ENCODE measurements at places on chromosomes 5 and 9.

DNA sequence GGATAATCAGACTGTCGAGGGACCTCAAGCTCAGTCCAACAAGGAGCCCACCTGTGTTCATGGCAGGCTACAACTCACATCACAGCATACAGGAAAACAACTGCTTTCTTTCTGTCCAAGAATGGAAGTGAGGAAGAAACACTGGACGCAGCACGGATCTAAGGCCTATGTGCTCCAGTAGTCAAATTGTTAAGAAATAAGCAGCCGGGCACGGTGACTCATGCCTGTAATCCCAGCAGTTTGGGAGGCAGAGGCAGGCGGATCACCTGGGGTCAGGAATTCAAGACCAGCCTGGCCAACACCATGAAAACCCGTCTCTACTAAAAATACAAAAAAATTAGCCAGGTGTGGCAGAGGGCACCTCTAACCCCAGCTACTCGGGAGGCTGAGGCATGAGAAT lies 427.8 kb downstream of the BNC2 start:
- DNase-seq = no peak

GRCh38 chr5:154813736-154814135 lies 36.7 kb downstream of the FAXDC2 start:
- peak; percentile 68 for DNase-seq

DNA sequence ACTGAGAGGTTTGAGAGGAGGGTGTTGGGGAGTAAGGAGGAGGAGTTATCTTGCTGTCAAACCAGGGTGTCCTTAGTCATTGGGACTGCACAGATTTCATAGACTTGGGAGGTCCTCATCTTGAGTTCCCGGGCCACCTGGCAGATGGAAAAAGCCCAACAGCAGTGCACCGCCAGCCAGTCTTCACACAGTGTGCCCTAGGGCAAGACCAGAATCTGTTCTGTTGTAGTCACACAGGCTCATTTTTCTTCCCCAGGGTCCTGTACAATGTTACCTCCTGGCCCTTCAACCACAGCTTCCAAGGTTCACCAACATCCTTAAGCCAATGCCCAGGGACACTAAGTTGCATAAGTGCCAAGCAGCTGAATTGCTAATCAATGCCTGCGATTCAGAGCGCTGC lies 21.0 kb downstream of the PLAC8L1 start:
- no peak for DNase-seq

DNA sequence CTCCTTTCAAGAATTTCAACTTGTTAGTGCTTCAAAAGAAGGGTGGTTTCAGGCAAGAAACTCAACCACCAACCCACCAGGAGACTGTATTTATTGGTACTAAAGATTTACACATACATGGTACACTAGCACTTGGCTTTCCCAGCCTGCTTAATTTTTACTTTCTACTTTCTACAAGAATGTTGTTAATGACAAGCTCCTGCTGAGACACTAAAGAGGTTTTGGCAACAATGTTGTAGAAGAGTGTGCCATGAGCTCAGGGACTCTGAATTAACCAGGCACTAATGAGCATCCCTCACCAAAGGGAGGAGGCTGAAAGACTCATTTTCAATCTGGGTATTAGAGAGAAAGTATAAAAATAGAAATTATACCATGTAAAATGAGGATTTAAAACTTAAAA lies 195.0 kb downstream of the KIAA0825 start:
- DNase-seq = no peak

DNA sequence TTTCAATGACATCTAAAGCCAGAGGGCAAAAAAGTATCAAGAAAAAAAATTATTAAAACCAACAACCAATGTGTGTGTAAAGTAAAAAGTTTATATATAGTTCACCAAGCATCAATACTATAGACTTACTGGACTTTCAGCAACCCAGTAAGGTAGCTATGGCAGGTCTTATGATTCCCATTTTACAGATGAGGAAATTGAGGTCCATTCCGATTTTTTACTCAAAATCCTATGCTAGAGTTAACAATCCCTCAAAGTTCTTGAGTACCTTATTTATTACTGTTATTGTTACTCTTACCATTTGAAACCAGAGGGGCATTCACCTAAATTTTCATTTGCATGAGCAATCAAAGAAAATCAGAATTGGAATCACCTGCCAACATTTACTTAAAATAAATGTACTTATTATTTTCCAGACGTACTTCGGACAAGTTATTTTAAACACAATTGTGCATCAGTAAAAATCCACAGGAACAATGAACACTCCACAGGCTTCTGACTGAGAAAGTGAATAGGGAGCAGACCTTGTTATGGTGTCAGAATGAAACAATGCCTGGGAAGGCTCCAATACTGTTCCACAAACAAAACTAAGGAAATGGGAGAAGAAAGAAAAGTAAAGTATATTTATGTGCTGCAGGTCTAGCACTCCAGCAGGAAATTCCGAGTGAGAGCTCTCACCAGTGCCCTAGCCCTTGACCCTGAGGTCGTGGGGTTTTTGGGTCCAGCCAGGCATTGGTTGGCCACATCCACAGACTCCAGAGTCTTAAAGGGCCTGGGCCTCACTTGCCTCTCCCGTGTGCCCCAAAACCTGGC lies 229.9 kb downstream of the PIK3R1 start:
- no peak for DNase-seq

DNA sequence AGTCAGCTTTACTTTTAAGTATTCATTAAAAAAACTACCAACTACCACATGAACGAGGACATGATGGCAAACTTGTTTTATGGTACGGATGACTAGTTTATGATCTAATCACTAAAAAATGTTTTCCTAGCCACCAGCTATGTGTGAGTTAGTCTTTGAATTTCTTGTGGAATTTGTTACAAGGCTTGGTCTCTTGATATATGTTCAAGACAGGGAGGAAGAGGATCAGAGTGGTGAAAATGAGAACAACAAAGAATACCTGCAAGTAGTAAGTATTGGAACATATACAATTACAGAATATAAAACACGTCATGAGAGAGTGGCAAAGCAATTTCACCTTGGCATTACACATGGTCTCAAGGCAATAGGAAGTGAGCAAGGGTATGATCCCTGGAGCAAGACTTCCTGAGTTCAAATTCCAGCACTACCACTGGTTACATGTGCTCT lies 548.6 kb upstream of the TLE4 start:
- DNase-seq = no peak

DNA sequence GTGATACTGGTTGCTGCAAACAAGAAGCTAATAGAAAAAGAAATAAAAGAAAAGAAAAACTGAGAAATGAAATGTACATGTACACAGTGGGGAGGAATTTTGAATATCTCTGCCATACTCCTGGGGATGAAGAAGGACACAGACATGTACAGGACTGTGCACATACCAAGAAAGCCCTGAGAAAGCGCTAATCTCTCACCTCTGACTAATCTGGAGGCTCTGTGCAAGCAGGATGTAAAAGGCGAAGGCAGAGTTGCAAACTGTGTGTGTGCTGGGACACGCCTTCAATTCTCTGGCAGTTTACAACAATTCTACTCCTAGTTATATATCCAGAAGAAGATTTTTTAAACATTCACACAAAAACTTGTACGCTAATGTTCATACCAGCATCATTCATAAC lies 211.4 kb downstream of the KIAA0825 start:
- DNase-seq = no peak

DNA sequence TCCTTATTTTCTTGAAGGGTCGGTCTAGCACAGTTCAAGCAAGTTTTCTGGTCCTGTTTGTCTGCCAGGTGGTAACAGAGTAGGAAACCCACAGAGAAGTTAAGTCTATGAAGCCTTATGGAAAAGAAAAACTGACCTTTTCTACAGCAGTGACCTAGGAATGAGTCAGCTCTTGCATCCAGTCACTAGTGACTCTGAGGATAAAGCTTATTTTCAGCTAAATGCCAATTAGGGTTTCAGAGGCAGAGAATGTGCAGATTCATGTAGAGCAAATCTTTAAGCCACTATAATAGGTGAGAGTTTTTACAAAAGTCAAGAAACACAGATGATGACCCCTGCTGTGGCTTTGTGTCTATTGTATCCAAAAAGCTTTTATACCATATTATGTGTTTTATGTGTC lies 100.7 kb downstream of the CWC27 start:
- no peak for DNase-seq

GRCh38 chr9:87494970-87495471 lies 2.6 kb upstream of the DAPK1 start:
- no peak for DNase-seq

GRCh38 chr5:57221049-57221568 lies 47.2 kb downstream of the GPBP1 start:
- DNase-seq = peak; percentile 18

GRCh38 chr5:2575292-2575691 lies 176.2 kb downstream of the IRX2 start:
- no peak for DNase-seq

DNA sequence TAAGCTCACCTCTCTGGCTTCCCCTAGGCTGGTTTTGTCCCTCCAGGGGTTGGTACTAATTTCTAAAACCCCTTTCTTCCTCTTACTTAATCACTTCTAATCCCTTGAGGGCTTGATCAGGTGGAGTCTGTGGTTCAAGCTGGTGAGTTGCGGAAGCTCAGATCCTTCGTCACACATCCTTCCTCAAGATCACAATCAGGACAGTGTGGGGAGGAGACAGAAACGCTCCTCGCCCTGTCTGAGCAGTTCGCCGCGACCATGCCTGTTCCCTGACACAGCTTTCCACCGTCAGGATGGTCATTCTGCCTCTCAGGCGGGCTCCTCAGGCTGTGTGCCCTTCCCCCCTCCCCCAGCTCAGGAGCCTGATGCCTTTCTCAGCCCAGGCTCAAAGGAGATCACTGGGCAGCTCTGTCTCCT lies 24.3 kb downstream of the CPLX2 start:
- peak; percentile 47 for DNase-seq

- no peak for DNase-seq
Observed at GRCh38 chr9:73215249-73215648, 63.6 kb downstream of the ANXA1 start.

GRCh38 chr5:60632153-60632552 lies 67.8 kb downstream of the DEPDC1B start:
- DNase-seq = no peak

- DNase-seq = no peak
Observed at GRCh38 chr5:38465061-38465460, 91.4 kb downstream of the LIFR start.

- DNase-seq = no peak
Observed at GRCh38 chr9:98240475-98240874, 15.0 kb downstream of the TBC1D2 start.
